ENCODE measurements at places on chromosomes 5 and 9.

GRCh38 chr9:100219347-100219746, 120.3 kb downstream of the INVS start:
- no peak for DNase-seq

- DNase-seq, result no peak
Observed at GRCh38 chr9:113920872-113921271, 44.8 kb downstream of the ZNF618 start.

GRCh38 chr9:137321726-137322361, 19.8 kb upstream of the NRARP start:
- DNase-seq, result no peak

- no peak for DNase-seq
Observed at GRCh38 chr9:18274693-18275092, 199.3 kb upstream of the ADAMTSL1 start.

- no peak for DNase-seq
Observed at GRCh38 chr5:145936401-145937131, at the start of gene SH3RF2. TSS of gene SH3RF2 (plus strand) at chr5:145936578. CDS start at chr5:145937929, 1,351 bp downstream.

DNA sequence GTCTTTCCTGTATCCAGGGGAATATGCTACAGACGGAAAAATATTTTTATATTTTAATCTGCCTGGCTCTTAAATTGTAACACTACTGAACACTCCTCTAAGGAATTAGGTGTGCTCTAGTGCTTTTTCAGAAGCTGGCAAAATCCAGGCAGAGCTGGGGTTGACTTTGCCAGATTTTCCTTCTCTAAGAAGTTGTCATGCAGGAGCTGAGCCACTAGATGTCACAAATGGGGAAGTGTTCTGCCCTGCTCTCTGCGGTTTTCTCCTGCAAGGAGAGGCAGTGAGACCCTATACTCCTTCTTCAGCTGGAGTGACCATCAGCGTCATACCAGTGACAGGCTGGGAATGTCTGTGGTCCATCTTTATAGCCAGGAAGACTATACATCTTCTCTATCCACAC, 112.5 kb downstream of the HAPLN1 start:
- no peak for DNase-seq

DNA sequence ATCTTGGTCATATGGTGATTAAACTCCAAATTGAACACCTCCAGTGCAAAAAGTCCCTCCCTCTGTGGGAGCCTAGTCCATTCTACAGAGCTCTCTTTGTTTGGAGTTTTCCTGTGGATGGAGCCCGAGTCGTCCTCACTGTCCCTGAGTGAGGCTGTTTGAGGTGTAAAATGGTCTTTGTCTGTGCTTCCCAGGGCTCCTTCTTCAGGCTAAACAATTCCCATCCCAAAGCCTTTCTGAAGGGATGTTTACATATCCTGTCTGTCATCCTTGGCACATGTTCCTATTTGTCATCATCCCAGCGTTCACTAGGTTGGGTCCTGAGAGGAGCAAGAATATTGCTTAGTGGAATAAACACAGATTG, 68.9 kb downstream of the COL27A1 start:
- DNase-seq, result no peak

- no peak for DNase-seq
Observed at GRCh38 chr9:78685471-78685870, 388.5 kb downstream of the PSAT1 start.

DNA sequence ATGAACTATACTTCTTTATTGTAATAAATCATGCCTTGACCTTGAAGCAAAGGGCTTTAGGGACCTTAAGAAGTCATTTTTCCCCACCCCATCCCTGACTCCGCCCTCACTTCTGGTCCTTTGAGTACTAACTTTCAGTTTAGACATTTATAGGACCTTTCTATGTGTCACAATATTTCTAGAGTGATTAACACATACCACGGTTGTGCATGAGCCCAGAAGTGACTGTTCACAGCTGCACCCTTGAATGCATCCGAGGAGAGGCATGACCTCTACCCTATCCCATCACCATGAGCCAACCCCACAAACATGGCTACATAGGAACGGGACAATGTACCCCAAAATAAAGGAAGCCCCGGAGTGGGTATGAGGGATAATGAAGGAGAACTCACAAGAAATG, 160.3 kb downstream of the HSD17B3 start:
- DNase-seq, result no peak

DNA sequence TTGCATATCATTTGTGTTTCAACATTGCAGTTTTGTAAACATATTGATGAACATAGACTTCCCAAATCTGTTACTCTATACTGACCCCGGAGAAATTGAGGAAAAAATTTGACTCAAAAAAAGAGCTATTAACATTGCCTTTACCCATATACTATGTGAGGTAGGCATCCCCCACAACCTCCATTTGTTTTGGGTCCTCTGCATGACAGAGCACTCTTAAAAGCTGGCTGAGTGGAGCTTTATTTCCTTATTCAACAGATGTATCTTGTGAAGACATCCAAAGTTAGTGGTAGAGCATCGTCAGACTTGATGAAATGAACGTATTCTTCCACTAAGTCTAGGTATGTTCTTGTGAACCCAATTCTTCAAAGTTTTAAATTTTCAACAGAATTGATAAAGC, 310.5 kb downstream of the CDH9 start:
- no peak for DNase-seq

GRCh38 chr5:28548856-28549255, 1510.5 kb upstream of the CDH9 start:
- no peak for DNase-seq

DNA sequence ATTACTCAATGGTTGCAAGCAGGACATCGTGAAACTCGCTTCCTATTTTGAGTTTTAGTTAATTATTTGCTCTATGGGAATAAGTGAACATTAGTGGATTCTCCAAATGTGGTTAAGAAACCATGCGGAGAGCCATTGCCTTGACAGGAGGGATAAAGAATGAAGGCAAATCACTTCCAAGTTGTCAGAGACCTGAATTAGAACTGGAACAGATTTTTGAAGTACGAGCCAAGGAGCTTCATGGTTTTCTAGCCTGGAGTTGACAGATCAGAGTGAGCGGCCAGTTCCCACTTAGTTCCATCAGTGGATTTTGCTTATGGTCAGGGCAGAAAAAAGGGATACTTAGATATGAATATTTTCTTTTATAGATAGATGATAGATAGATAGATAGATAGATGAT, 171.4 kb upstream of the CDH10 start:
- no peak for DNase-seq

DNA sequence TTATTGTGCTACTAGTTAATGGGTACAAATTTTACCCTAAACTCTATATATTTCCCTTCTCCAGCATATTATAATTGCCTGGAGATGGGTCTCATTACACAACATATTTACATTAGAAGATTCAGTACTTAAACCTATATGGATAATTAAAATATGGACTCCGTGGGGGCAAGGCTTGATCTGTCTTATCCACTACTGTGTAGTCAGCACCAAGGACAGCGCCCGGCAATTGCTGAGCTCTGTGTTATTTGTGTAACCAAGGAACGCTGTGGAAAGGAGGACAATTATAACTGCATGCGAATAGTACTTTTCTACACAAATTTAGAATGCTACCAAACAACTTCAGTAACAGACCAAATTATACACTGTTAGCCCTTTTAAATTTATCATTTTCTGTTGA, 77.7 kb downstream of the DNAH5 start:
- DNase-seq, result no peak

DNA sequence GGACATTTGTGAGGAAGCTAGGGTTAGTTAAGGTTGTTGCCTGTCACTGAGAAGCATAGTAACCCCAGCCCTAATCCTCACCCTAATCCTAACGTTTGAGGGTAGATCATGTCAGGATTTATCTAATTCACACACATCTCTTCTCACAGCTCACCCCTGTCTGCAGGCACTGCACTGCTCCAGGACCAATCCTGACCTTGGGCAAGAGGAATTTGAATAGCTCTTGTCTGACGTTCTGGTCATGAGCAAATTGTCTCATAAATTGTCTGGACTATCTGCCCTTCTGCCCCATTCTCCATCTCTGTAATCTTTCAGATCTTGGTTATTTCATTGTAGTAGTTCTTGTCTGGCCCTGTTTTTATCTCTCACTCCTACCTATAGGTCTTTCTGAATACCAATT, 18.7 kb downstream of the CRHBP start:
- DNase-seq, result no peak

GRCh38 chr5:146441896-146442295, 5.2 kb upstream of the TCERG1 start:
- DNase-seq, result no peak

- DNase-seq, result peak; percentile 52
Observed at GRCh38 chr9:114291064-114291474, 31.8 kb upstream of the ORM1 start.

GRCh38 chr5:173192561-173192960, 42.4 kb downstream of the NKX2-5 start:
- no peak for DNase-seq

GRCh38 chr9:68914751-68915150, 99.2 kb downstream of the PRKACG start:
- no peak for DNase-seq

GRCh38 chr5:158502686-158503085, 597.0 kb downstream of the EBF1 start:
- no peak for DNase-seq

DNA sequence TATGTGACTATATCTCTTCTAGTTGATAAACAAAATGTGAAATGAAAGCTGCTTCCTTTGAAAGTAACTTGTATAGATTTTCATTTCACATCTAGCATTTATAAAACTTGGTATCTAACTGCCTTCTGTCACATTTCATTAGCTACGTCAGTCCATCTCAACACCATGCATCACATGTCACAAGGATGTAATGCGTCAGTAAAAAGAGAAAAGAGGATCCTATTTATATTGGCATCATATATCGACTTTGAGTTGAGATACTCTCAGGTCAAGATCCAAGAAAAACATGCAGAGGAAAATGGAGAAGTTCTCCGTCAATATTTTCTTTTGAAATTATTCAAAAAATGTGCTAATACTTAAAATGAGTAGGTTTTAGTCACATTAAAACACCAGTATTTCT, 1211.2 kb downstream of the EFNA5 start:
- no peak for DNase-seq

DNA sequence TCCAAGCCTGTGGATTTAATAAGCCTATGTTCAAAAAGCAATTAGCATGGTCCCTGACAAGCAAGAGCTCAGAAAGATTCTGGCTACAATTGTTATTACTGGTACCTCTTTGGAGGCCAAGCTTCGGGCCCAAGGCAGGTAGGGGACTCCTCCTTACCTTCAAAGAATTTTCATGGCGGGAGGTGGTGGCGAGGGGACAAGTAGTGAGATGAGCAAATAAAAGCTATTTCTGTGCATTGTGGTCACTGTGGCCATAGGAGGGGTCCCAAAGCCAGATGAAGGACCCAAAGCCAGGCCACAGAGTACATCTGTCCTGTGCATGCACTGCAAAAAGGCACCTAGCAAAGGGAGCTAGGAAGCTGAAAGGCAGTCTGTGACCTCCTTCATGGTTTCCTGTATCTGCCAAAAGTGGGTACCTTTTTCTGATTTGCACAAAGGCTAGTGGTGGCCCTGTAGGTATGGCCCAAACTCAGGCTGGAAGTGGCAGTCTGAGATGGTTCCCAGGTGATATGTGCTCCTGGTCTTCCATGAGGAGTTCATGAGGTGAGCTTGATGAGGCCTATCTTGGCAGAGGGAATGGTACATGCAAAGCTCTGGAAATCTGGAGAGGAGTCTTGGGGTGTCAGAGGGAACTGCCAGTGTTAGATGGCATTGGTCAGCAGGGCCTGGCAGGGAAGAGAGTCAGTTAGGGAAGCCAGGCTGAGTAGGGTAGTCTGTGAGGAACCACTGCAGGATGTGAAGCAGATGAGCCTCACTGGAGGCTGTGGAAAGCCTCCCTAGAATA, 3.3 kb upstream of the CXXC5 start:
- no peak for DNase-seq

All from T follicular helper cell (primary cell).